Breast epithelium (tissue), 4 donors: ENCODE measurements at places on chromosomes 1 and 21. TPM values are rescaled to one million over a fixed set of nuclear protein-coding genes. Genes with fewer than 3 reads are reported as not detected.

Gene CLDN8
- 213 TPM for total RNA-seq

Gene PLA2G2A
- 71.4 TPM for total RNA-seq

Gene MTF1
- 5.3 TPM for total RNA-seq

Gene GOLPH3L
- 22.2 TPM for total RNA-seq

Gene CRYAA
- total RNA-seq = not detected

Gene FCRLA
- total RNA-seq = not detected

Gene OPRD1
- not detected for total RNA-seq

Gene IVL
- total RNA-seq = not detected

- no peak for DNase-seq
Observed at GRCh38 chr1:34590211-34590623, 164.6 kb upstream of the GJB5 start.

DNA sequence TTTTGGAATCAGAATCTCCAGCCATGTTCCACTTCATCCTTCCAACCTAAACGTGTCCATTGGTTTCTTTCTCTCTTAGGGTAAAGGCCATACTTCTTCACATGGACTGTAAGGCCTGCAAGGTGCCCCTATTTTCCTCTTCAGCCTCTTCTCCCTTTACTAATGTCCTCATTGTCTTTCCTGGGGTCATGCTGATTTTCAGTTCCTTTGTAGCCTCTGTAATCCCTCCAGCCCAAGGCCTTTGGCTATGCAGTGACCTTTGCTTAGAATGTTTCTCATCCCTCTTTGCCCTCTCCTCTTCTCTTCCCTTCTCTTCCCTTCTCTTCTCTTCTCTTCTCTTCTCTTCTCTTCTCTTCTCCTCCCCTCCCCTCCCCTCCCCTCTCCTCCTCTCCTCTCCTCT, 112.5 kb downstream of the SPATA46 start:
- DNase-seq = no peak

DNA sequence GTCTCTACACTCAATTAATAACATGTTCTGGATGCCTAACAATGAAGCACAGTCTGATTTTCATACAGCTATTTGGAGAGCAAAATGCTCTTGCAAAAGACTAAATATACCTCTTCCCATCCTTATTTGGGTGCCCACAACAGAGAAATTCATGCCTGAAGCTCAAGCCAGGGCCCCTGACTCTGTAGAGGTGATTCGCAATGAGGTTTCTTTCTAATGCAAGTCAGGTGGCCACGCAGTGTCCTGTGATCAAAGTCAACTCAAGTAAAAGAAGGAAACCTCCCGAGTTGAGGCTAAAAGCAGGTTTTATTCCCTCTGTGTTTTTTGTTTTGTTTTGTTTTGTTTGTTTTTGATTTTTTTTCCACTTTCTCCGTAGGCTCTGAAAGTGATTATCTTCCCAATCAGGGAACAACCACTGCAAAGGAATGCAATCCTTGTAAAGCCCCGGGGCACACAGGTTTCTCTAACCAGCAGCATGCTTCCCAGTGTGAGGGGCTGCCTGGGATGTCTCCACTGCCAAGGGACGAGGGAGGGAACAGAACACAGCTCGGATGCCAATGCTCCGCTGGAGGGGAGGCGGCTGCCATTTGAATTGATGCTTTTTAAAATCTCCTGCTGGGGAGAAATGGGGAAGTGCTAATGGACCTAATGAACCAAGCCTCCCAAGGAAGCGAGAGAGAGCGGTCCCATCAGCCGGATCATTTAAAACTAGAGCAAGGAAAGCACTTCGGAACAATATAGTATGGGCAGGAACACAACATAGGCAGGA, 73.8 kb upstream of the SSX2IP start:
- DNase-seq = no peak

DNA sequence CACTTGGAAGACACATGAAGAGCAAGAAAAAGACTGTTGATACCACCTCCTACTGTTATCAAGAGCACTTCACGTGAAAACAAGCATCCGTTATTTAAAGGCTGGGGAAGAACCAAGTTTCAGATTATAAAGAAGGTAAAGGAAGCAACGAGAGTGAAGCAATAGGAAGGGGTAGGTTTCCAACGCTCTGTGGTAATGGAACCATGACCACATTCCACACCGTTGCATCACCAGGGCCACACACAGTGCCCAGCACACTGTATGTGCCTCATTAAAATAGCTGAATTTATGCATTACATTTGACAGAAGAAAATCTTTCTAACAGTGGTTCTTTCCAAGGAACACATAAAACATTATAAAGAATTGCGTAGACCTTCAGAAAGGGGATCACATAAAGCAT, 435.8 kb downstream of the MRPL39 start:
- DNase-seq = no peak

DNA sequence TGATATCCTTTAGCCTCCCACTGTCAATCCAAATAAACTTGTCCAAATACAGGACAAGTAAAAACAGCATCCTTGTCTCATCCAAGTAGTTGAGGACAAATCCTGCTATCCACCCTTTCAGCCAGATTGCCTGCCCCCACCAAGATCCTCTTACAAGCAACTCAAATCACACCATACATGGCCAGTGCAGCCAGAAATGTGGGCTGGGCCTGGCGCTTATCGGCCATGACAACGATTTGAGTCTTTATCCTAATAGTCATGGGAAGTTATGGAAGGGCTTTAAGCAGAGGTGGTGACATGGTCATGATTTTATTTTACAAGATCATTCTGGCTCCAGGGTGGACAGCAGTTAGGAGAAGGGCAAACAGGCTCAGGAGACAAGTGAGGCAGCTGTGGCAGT, 6.3 kb downstream of the GPA33 start:
- DNase-seq = no peak

DNA sequence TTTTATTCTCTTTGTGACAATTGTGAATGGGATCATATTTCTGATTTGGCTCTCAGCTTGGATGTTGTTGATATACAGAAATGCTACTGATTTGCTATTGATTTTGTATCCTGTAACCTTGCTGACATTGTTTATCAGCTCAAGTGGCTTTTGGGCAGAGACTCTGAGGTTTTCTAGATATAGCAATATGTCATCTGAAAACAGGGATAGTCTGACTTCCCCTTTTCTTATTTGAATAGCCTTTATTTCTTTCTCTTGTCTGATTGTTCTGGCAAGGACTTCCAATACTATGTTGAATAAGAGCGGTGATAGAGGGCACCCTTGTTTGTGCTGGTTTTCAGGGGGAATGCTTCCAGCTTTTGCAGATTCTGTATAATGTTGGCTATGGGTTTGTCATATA, 150.8 kb downstream of the FASLG start:
- no peak for DNase-seq

DNA sequence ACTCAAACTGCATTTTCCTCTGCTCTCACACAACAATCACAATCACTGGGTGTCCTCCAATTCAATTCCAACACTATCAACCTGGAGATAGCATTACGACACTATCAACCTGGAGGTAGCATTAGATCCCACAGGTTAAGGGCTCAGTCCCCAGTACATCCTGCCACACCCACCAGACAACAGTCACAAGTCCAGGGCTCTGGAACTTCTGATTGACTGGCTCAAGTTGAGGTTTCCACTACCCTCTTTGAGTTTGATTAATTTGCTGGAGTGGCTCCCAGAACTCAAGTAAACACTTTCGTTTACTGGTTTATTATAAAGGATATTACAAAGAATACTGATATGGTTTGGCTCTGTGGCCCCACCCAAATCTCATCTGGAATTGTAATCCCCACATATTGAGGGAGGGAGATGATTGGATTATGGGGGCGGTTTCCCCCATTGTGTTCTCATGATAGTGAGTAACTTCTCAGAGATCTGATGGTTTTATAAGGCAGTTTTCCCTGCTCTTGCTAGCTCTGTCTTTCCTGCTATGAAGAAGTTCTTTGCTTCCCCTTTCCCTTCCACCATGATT, 49.6 kb upstream of the ARHGAP29 start:
- no peak for DNase-seq

DNA sequence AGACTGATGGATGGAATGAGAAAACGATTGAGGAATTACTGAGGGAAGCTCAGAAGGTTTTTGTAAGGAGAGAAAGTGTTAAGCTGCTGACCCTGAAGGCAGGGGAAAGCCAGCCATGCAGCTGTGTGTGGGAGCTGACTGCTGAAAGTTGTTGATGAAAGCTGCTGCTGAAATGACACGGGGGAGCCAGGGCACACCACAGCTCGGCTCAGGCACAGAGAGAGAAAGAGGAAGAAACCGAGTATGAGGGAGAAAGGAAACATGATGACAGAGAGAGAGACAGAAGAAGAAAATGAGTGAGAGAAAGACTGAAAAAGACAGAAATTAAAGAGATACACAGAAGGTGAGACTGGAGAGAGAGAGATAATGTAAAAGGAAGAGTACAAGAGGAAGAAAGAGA, 115.5 kb downstream of the LRRC53 start:
- DNase-seq = no peak

DNA sequence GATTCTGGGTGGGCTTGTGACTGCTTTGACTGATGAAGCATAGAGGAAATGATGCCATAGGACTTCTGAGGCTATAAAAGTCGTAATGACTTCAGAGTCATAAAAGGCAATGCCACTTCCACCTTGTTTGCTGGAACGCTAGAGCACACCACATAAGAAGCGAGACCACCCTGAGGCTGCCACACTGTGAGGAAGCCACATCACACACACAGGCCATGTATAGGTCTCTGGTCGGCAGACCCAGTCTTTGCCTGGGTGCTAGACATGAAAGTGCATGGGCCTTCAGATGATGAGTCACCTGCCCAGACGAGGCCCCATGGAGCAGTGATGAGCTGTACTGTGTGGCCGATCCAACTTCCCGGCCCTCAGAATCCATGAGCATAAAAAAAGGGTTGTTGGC, 14.2 kb upstream of the KANK4 start:
- no peak for DNase-seq

- no peak for DNase-seq
Observed at GRCh38 chr1:170741678-170742077, 77.7 kb downstream of the PRRX1 start.

DNA sequence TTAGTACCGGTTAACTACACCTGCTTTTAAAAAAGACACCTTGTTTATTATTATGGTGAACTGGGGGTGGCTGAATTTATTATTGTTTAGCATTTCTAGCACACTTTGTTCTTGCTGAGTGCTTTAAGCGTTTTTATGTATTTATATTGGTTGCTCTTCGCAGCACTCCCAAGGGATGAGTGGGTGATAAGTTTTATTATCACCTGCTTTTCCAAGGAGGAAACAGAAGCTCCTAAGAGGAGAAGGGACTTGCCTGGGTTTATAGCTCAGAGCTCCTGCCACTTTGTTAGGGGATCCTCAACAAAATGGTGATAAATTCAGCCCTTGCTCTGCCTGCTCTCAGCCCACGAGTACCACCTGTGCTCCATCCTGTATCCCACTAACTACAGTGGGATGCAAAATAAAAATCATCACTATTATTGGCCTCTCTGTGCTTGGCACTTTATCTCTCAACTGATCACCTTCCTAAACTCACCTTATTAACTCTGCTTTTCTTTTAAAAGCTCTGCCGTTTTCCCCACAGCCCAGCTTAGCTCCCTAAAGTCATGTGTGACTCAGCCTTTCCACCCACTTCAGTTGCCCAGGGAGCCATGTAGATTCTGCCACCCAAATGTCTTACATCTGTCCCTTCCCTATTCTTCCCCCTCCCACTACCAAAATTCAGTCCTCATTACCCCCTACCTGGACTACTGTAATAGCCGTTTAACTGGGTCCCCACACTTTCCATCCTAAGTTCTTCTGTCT, 44.5 kb downstream of the BCL9 start:
- DNase-seq = no peak

DNA sequence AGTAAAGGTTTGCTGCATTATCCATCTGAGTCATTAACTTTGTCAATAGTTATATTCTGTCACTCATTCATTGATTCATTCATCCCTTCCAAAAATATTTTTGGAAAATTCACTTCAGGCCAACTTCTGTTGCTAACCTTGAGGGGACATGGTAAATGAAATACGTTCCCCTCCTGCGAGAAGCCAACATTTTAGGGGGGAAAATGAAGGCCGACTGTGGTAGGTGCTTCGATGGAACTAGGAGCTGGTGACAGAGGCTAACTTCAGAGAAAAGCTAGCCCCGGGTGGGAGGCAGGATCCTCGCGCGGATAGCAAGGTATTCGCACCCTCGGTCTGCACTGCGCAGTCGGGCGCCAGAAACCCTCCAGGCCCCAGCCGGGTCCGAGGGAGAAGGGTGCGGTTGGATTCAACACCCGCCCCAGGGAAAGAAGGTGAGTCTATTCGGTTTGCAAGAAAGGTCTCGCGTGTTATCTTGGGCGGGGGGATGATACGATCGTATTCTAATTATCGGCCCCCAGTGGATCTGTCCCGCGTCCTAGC, 646 bp upstream of the RRP15 start:
- DNase-seq = no peak

GRCh38 chr1:8822373-8823294, 5.2 kb upstream of the RERE start:
- no peak for DNase-seq

- DNase-seq = peak; percentile 63
Observed at GRCh38 chr1:41773144-41773591, 145.6 kb downstream of the HIVEP3 start.

- DNase-seq = no peak
Observed at GRCh38 chr1:100394285-100394684, 42.0 kb downstream of the CDC14A start.

- DNase-seq = no peak
Observed at GRCh38 chr1:56387071-56387740, 192.2 kb downstream of the PLPP3 start.

DNA sequence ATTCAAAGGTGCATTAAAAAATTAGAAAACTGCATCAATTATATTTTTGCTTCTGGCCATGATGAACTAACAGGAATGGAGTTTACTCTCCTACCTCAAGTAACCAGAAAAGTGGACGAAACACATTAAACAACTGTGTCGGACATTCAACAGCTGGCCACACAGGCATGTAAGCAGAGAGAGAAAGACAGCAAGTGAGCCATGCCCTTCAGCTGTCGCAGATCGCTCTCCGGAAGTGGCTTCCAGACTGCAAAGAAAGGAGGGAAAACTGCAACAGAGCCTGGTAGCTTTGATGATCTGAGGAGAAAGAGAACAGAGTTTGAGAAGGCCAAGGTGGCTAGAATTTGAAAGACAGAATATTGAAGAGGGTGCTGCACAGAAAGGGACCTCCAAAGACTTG, 557.2 kb downstream of the MATN1 start:
- DNase-seq = no peak

- peak; percentile 10 for DNase-seq
Observed at GRCh38 chr1:52707927-52708655, 9.9 kb upstream of the COA7 start.

DNA sequence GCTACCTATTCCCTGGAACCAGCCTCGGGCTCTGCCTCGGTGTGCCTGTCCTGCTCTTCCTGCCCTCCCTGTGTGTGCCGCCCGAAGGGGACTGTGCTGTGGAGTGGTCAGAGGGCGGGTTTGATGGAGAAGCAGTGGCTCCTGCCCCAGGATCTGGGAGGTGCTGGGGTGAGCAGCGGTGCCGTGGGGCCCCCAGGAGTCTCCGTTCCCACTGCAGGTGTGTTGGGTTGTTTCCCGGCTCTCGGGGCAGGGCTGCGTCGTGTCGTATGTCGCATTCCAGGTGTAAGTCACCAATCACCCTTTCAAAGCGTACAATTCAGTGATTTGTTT, 32.6 kb upstream of the TTC34 start:
- no peak for DNase-seq

DNA sequence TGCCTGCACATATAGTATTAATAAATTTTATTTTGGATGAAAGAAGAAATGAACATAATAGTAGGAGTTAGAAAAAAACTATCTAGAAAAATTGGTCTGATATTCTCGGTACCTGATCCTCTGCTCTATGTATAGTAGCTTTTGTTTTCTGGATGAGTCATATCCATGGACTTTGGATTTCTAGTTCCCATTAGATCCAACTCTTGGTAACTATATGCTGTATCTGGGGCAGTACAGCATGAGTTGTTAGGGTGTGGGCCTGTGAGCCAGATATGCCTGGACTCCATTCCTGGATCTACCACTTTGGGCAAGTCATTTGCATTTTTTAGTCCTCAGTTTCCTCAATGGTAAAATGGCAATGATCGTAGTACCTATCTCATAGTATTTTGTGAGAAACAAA, 372.2 kb upstream of the PKN2 start:
- DNase-seq = no peak
